Upper lobe of right lung (tissue), 1 donor: ENCODE measurements at places on chromosomes 5 and 9. TPM values are rescaled to one million over a fixed set of nuclear protein-coding genes. Genes with fewer than 3 reads are reported as not detected.
A peak's percentile ranks its signal among the peaks of the same experiment; 100 is the strongest.

The GADD45G gene
- 19.8 TPM for total RNA-seq

The DAPK1 gene
- 168 TPM for total RNA-seq

The TESK1 gene
- 43.9 TPM for total RNA-seq

The COX7C gene
- 395 TPM for total RNA-seq

The CSF1R gene
- total RNA-seq: 48.7 TPM

The FLT4 gene
- total RNA-seq: 38.6 TPM

The ARPC5L gene
- 42.1 TPM for total RNA-seq

The PNPLA7 gene
- total RNA-seq: 13.7 TPM

The PCDHB12 gene
- 2.8 TPM for total RNA-seq

DNA sequence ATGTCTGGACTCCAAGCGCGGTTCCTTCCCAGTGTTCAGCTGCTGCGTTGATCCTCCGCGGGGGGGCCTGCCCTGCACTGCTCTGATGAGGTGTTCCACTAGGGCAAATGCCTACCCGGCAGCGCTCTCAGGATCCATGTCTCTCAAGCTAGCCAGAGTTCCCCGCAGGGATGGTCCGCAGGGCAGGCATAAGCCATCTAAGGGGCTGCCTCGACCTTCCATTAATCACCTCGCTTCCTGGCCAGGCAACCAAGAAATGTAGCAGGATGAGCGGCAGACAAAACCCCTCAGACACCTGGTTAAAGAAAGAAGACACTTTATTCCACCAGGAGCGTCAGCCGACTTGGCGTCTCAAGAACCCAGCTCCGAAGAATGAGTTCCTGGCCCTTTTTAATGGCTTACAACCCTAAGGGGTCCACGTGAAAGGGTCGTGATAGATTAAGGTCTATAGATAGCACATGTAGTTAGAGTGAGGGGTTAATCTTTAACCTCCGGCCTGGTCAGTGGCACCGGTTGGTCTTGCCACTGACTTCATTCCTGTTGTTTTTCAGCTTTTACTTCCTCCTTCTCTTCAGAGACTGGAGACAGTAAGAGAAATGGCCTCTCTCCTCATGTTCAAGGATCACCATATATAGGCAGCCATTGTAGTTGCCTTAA is 47.2 kb upstream of the COX7C start:
- no peaks in the 10 kb centered on the region for H3K4me1 ChIP-seq
- H3K4me3 ChIP-seq: no peak overlapping the region
- no peak overlapping the region for H3K27ac ChIP-seq
- H3K27me3 ChIP-seq: no peaks in the 10 kb centered on the region
- DNase-seq: no peak
- H3K36me3 ChIP-seq: no peaks in the 10 kb centered on the region

DNA sequence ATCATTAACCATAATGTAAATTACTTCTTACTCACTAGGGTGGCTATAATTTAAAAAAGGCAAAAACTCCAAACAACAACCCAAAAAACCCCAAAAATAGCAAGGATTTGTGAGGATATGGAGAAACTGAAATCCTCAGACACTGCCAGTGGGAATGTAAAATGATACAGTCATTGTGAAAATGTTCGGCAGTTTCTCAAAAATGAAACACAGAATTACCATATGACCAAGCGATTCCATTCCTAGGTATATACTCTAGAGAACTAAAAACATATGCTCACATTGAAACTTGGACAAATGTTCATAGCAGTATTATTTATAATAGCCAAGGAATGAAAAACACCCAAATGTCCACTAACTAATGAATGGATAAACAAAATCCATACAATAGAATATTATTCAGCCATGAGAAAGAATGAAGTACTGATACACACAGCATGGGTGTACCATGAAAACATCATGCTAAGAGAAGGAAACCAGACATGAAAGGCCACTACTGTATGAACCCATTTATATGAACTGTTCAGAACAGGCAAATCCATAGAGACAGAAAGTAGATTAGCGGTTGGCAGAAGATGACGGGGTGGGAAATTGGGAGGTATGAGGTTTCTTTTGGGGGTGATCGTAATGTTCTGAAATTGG is 119.1 kb downstream of the MAPKAP1 start:
- peaks cover 17% of the 10 kb centered on the region for H3K36me3 ChIP-seq
- H3K4me3 ChIP-seq: no peak overlapping the region
- H3K27ac ChIP-seq: no peak overlapping the region
- H3K4me1 ChIP-seq: peaks cover under 1% of the 10 kb centered on the region
- no peaks in the 10 kb centered on the region for H3K27me3 ChIP-seq
- DNase-seq: no peak

DNA sequence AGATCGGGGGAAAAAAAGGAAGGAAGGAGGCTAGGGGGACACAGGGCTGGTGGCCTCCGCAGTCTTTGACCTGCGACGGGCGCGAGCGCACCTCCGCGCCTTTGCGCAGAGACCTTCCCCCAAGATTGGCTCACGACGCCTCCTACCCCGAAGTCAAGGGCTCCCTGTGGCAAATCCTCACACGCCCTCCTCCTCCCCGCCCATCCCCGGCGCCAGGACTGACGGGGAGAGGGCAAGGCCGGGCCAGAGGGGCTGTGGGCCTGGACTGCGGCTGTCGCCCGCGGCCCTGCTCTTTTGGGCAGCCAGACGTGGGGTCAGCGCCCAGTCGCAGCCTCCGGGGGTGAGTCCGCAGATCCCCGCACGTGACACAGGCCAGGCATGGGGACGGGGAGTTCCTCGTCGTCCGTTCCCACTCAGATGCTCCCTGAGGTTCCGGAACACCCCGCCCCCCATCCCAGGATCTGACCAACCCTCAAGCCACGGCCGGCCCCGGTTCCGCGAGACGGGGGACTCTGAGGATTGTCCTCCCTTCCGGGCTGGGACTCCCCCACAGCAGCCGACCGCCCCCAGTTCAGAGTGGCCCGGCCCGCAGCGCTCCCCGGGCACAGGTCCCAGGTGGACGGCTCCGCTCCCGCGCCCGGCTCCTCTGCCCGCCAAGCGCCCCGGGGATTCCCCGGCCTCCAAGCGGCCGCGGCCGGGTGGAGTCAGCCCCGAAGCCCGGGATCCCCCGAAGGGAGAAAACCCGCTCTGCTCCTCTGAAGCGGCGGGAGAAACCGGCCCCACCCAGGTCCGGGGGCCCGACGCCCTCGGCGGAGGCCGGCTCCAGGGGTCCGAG is 543 bp upstream of the ANKRD33B start:
- peak; percentile 70 for DNase-seq
- peaks cover 19% of the 10 kb centered on the region for H3K27me3 ChIP-seq
- H3K4me3 ChIP-seq: peak overlapping the region; percentile 68

- H3K27me3 ChIP-seq: no peaks in the 10 kb centered on the region
- H3K27ac ChIP-seq: no peak overlapping the region
- H3K4me1 ChIP-seq: no peaks in the 10 kb centered on the region
- H3K36me3 ChIP-seq: no peaks in the 10 kb centered on the region
- no peak overlapping the region for H3K4me3 ChIP-seq
These were observed 77.1 kb upstream of the CNTLN start for GRCh38 chr9:17057729-17058128.

- H3K4me1 ChIP-seq: no peaks in the 10 kb centered on the region
- no peak overlapping the region for H3K27ac ChIP-seq
- H3K36me3 ChIP-seq: no peaks in the 10 kb centered on the region
- no peak overlapping the region for H3K4me3 ChIP-seq
These were observed 393.9 kb upstream of the C9orf72 start for GRCh38 chr9:27967210-27967609.

DNA sequence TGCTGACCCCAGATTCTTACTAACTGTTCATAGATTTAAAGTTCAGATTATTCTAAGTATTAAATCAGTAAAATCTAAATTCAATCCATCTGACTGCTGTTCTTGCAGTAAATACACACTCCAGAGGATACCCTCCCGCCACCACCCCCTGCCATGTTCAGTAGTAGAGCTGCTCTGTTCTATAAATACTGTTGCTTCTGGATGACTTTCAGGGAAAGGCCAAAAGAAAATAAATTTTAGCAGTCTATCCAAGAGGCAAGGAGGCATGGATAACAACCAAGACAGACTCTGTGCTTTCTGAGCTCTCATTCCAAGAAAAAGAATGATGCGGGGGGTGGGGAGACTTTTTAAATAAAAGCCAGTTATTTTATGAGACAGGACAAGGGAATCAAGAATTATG is 115.1 kb downstream of the ADAMTS6 start:
- H3K27ac ChIP-seq: no peak overlapping the region
- no peaks in the 10 kb centered on the region for H3K4me1 ChIP-seq
- no peaks in the 10 kb centered on the region for H3K27me3 ChIP-seq
- no peaks in the 10 kb centered on the region for H3K36me3 ChIP-seq
- H3K4me3 ChIP-seq: no peak overlapping the region

DNA sequence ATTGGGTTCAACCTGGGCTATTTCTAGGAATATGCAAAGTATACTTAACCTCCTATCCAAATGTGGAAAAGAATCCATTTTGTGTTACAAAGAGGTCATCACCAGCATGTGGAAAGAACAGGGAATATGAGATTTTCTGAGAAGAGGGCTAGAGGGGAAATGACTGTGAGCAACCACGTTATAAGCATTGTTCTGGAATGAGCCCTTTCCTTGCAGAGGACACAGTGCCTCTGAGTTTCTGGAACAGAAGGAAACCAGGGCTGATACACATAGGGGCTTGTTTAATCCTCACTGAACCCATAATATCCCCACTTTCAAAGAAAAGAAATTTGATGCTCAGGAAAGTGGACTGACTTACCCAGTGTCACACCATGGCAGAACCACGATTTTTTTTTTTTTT is 53.0 kb downstream of the SFXN1 start:
- peaks cover 8% of the 10 kb centered on the region for H3K4me1 ChIP-seq
- no peaks in the 10 kb centered on the region for H3K27me3 ChIP-seq
- DNase-seq: no peak
- no peak overlapping the region for H3K4me3 ChIP-seq

DNA sequence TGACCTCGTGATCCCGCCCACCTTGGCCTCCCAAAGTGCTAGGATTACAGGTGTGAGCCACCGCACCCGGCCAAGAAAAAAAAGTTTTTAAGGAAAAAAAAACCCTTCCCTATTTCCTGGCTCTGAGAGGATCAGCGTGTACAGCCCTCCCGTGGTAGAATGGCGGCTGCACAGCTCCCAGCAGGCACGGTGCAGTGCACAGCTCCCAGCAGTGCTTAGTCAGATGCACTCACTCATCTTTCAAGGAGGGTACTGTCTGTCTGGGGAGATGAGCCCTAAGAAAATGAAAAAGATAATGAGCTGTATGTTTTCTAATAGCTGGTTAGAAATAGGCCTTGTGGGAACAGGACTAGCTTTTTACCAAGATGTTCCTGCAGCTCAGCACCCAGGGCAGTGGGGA is 36.7 kb upstream of the SLC2A8 start:
- no peaks in the 10 kb centered on the region for H3K36me3 ChIP-seq
- DNase-seq: no peak
- H3K4me1 ChIP-seq: peaks cover 8% of the 10 kb centered on the region
- H3K27ac ChIP-seq: peak overlapping the region; percentile 36
- no peak overlapping the region for H3K4me3 ChIP-seq
- H3K27me3 ChIP-seq: no peaks in the 10 kb centered on the region

GRCh38 chr9:75175395-75175794 is 87.1 kb downstream of the OSTF1 start:
- H3K27me3 ChIP-seq: no peaks in the 10 kb centered on the region
- H3K4me1 ChIP-seq: no peaks in the 10 kb centered on the region
- H3K4me3 ChIP-seq: no peak overlapping the region

- H3K27ac ChIP-seq: no peak overlapping the region
- no peak overlapping the region for H3K4me3 ChIP-seq
- no peaks in the 10 kb centered on the region for H3K27me3 ChIP-seq
- H3K36me3 ChIP-seq: no peaks in the 10 kb centered on the region
These were observed 628.1 kb upstream of the TYRP1 start for GRCh38 chr9:12065050-12065449.

DNA sequence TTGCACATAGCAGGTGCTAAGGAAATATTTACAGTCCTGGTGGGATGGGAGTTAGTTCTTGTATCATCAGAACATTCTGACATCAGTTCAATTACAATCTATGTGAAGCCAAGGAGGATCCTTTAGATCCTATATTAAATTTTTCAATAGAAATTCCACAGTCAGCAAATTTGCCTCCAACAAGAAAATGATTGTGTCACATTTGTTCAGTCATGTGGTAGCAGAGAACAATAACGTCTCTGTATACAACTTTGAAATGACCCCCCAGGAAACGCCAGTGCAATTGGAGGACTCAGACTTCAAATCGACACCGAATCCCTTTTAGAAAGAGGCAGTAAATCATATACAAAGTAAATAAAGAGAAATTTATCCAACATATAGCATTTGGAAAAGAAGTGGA is 392.1 kb downstream of the DTWD2 start:
- H3K27ac ChIP-seq: no peak overlapping the region
- H3K4me1 ChIP-seq: no peaks in the 10 kb centered on the region
- H3K27me3 ChIP-seq: no peaks in the 10 kb centered on the region
- no peak overlapping the region for H3K4me3 ChIP-seq
- H3K36me3 ChIP-seq: no peaks in the 10 kb centered on the region

DNA sequence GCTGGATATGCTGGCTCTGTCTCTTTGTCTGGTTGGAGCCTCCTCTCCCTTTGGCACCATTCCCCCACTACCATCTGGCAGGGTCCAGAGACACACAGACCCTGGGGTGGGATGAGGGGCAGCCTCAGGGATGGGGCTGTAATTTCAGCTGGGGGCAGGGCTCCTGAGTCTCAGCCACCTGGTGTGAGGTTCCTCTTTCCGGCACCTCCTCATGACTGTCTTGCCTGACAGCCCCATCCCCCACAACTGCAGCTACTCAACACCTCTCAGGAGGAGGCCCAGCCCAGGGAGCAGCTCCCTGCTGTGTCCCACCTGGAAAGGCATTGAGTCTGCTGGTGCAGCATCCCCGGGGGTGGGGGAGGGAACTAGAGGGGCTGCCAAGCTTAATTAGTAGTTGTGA is 11.7 kb upstream of the RPS14 start:
- no peak overlapping the region for H3K4me3 ChIP-seq
- no peak overlapping the region for H3K27ac ChIP-seq
- H3K4me1 ChIP-seq: peaks cover 16% of the 10 kb centered on the region
- no peaks in the 10 kb centered on the region for H3K36me3 ChIP-seq
- no peaks in the 10 kb centered on the region for H3K27me3 ChIP-seq

- no peak overlapping the region for H3K27ac ChIP-seq
- no peak overlapping the region for H3K4me3 ChIP-seq
- no peaks in the 10 kb centered on the region for H3K27me3 ChIP-seq
- H3K36me3 ChIP-seq: no peaks in the 10 kb centered on the region
- no peak for DNase-seq
These were observed 203.7 kb downstream of the GLIS3 start for GRCh38 chr9:4096121-4096520.
